ENCODE measurements at places on chromosomes 13 and 19. TPM values are rescaled to one million over a fixed set of nuclear protein-coding genes. Genes with fewer than 3 reads are reported as not detected.

Gene RFPL4A
- total RNA-seq = not detected

- DNase-seq = no peak
Observed at GRCh38 chr13:91708558-91708957, 310.1 kb downstream of the GPC5 start.

GRCh38 chr19:33811736-33812387 is 15.2 kb downstream of the KCTD15 start:
- DNase-seq = no peak

DNA sequence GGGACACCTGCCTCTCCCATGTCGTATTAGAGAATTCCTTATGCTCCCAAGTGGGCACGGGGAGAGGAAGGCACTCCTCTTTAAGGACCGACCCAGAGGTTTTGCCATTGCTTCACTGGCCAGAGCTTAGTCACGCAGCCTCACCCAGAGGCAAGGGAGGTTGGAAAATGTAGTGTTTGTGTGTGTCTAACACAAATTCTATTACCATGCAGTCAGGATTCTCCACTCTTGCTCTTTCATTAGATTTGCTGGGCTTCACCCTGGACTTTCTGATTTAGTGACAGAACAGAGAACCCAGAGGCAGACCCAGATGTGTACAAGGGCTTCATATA is 14.6 kb upstream of the NCCRP1 start:
- DNase-seq = no peak

DNA sequence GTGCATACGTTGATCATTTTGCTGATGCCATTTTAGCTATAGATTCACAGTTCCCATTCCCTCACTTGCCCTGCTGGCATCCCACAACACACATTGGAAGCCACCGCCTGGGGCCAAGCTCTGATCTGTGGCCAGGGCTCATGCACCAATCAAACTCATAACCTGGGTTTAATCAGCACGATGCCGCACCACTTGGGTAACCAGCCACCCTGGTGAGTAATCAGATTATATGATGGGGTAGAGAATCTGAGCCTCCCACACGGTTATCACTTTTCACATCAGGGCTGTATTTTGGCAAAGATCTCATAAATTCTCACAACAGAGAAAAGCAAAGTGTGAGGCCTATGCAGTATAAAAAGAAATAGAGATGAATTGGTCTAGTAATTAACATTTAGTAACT is 66.0 kb upstream of the TNFRSF19 start:
- no peak for DNase-seq

DNA sequence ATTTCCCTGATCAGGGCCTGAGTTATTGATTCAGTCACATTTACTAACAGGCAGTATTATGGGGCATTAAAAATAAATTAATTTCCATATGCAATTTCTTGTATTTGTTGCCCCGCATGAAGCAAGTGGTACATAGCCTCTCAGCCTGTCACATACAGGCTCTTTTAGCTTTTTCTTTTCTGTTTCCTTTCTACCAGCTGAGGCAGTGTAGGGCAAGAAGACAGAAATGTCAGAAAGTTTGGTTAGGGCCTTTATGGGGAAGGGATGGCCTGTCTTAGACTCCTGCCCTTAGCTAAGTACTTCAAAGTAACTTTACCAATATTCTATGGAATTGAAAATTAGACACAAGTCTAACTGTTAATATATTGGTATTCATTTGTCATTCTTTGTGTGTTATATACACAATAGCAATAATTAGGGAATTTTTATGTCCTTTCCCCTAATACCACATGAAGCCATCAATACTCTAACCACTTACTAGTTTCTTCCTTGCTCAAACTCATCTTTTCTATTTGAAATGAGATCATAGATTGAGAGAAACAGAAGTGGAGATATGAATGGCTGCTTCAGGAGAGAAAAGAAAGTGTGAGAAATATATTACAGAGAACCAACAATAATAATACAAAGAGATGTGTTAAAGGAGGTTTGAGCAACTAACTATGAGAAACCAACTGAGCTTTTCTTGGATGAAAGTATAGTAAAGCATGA is 669.6 kb downstream of the PCDH17 start:
- DNase-seq = no peak

- no peak for DNase-seq
Observed at GRCh38 chr19:30328096-30328495, 44.1 kb upstream of the ZNF536 start.

- peak; percentile 77 for DNase-seq
Observed at GRCh38 chr19:14091081-14091812, 696 bp upstream of the SAMD1 start.

Gene KLK10
- total RNA-seq = 2.1 TPM

Gene ATP4B
- not detected for total RNA-seq

GRCh38 chr13:20989656-20990321 is 71.6 kb downstream of the LATS2 start:
- no peak for DNase-seq

Gene MBD3L2
- not detected for total RNA-seq

Gene SCEL
- 0.13 TPM for total RNA-seq

DNA sequence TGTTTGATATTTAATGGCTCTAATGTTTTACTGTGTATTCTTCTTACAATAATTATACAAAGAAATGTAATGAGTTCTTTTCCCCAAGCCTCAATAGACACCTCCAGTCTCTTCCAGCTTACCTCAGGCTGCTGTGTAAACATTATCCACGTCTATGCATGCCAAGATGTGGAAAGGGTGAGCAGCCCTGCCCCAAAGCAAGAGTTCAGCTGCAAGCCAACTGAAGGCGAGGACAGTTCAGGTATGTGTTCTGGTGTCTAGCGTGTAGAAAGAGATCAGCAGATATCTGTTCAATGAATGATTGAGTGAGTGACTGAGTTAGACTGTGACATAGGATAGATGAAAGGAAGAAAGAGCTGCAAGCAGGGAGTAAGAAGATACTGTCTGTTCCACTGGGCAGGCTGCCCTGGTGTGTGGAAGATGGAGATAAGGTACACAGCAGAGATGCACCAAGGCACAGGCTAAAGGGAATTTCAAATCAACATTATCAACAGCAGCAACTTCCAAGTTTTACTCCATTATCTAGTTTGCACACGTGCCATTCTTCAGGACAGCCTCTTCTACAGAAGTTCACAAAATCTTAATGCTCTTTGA is 66.0 kb downstream of the LATS2 start:
- DNase-seq = no peak

- DNase-seq = peak; percentile 70
Observed at GRCh38 chr19:10654610-10655456, 687 bp downstream of the ILF3 start.

- no peak for DNase-seq
Observed at GRCh38 chr19:2978166-2978767, 903 bp downstream of the TLE6 start.

- no peak for DNase-seq
Observed at GRCh38 chr13:99376132-99376531, 68.9 kb upstream of the GPR183 start.

Gene ACER1
- total RNA-seq = 0.16 TPM

GRCh38 chr19:14375582-14376291 is 5.5 kb upstream of the ADGRE5 start:
- DNase-seq = no peak

- DNase-seq = no peak
Observed at GRCh38 chr19:47073574-47073973, 25.1 kb upstream of the TMEM160 start.

Gene MADCAM1
- 1.1 TPM for total RNA-seq

DNA sequence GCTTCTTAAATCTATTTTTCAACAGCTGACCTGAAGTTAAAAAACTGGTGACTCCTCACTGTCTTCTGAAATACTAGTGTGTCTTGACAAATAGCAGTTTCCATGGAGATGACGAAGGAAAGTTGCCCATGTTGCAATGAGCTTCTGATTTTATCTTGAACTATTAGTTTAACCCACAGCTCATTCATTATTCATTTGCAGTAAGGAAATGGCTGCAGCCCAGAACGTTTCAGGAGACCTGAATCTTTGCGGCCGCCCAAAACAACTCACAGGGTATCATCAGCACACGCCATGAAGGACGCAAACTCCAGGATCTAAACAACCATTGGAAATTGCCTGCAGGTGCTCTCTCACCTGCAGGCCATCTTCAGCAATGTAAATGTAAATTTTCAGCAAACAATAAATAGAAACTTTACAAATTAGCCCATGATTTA is 142.5 kb downstream of the DCLK1 start:
- DNase-seq = no peak

DNA sequence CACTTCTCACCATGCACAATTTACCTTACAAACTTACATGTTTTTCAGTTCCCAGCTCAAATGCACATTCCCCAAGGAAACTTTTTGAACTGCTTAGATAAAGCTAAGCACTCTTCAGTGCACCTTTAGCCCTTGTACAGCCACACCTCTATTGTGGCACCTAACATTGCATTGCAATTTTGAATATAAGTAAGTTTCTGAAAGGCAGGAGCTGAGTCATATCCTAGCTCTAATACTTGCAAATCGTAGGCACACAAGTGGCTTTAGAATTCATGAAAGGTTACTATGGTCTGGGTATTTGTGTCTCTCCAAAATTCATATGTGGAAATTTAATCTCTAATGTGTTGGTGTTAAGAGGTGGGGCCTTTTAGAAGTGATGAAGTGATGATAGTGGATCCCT is 4.9 kb upstream of the ESD start:
- DNase-seq = no peak

- DNase-seq = no peak
Observed at GRCh38 chr13:32751340-32751739, 165.1 kb downstream of the PDS5B start.

- no peak for DNase-seq
Observed at GRCh38 chr13:70829748-70830147, 721.5 kb upstream of the KLHL1 start.

DNA sequence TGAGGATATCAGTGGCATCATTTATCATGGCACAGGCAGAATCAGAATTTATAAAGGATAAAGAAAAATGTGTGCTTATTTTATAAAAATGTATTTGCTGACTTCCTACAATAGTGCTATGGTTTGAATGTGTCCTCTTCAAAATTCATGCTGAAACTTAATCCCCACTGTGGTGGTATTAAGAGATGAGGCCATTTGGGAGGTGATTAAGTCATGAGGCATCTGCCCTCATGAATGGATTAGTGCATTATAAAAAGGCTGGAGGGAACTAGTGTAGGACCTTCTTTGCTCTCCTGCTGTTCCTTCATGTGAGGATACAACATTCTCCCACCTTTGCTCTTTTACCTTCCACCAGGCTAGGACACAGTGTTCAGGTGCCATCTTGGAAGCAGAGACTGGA is 212.8 kb downstream of the RFC3 start:
- DNase-seq = no peak

Gene PROSER1
- 58.0 TPM for total RNA-seq

- no peak for DNase-seq
Observed at GRCh38 chr19:3364501-3364858, 1.9 kb upstream of the NFIC start.

DNA sequence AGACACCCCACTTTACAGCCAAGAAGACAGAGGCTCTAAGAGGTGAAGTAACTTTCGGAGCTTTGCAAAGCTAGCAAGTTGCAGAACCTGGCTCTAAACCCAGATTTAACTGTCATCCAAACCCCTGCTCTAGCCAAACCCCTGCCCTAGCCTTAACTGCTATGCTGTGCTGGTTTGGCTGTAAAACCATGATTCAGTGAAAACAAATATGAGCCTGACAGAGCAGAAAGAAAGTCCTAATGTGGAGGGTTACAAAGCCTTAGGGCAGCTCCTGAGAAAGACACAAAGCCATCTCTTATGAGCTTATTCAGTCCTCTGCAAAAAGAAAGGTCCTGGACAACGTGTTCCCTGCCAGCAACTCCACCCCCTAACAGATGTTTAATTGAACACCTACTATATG is 172.8 kb downstream of the KATNAL1 start:
- DNase-seq = no peak

DNA sequence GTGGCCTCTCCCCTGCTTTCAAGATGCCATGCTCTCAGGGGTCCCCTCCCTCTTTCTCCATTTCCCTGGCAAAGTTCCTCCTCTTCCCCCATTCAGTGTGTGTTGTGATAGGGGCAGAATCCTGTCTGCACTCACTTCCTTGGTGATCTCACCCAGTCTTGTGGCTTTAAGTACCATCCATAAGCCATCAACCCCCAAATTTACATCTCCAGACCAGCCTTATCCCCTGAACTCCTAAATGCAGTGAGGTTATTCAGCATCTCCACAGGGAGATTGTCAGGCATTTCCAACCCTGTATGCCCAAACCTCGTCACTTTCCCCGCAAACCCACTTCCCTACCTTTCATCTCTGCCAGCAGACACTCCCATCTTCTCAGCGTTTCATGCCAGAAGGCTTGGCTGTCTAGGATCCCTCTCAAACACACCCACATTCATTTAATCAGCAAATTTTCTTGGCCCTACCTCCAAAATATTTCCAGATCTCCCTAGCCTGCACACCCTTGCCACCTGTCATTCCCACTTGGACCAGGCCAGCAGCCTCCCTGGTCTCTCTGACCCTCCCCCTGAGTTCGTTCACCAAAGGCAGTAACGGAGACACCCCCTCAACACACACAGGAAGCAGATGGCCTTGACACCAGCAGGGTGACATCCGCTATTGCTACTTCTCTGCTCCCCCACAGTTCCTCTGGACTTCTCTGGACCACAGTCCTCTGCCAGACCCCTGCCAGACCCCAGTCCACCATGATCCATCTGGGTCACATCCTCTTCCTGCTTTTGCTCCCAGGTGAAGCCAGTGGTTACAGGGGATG is at the start of gene HCST:
Gene HCST, plus strand, starts transcription at position 676 of the 808 bp plus-strand sequence. Its CDS starts 65 bp downstream, at position 741.
- no peak for DNase-seq

Gene ISOC2
- total RNA-seq = 38.6 TPM

Gene RXFP2
- 0.45 TPM for total RNA-seq

DNA sequence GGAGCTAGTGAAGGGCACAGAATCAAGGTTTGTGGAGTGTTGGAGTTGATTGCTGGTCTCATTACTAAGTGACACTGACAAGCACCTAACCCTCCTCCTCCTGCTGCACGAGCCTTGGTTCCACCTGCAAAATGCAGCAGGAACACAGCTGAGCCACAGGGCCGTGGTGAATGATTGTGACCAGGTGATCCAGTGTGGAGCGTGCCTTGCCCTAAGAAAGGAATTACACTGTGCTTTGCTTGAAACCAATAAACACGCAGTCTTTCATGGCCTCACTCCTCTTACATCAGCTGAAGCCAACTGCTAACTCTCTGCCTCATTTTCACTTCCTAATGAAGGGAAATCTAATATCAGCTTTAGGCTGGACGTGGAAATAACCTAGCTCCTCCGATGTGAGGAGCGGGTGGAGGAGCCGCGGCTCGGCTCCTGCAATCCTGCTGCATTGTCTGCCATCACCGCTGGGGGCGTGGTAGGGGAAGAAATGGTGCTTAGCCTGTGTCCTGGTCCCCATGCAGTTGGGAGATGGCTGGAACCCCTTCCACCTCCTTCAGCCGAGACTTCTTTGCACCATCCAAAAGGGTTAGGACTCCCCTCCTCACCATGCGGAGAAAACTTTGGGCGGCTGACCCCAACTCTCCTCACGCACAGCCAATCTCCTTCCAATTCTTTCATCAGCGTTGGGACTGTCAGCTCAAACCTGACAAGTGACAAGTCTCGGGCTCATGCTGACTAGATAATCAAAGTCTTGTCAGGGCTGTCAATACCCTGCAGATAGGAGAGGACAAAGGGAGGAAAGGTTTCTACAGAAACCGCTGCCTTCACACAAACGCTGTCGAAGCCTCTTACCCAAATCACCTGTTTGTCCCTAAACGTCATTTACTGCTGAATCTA is 427.9 kb downstream of the ZNF536 start:
- no peak for DNase-seq

- no peak for DNase-seq
Observed at GRCh38 chr19:14563989-14564651, 7.7 kb downstream of the NDUFB7 start.

GRCh38 chr19:16814526-16815100 is 14.6 kb upstream of the SIN3B start:
- DNase-seq = no peak

Gene ZNF540
- total RNA-seq = 1.3 TPM

GRCh38 chr13:28964052-28964451 is 143.9 kb downstream of the MTUS2 start:
- no peak for DNase-seq
